ENCODE measurements at places on chromosomes 7 and 10.

- no peak for DNase-seq
These were observed 132.7 kb downstream of the ARID5B start for GRCh38 chr10:62034096-62034640.

DNA sequence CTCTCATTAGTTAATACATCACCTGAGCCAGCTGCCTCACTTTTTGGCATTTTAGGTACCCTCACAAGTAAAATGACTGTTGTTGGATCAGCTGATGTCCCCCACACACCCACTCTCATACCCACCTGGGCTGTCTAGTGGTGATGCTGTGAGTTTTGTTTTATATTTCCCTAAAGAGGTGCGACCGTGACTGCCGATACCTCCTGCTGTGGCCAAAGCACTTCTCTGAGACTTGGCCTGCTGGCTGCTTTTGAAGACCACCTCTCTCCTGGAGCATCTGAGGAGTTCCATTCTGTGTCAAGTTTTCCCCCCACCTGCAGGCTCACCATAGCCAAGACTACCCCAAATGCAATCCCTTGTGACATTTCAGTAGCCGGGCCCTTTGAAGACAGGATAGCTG, 6.4 kb upstream of the ACSL5 start:
- no peak for DNase-seq

DNA sequence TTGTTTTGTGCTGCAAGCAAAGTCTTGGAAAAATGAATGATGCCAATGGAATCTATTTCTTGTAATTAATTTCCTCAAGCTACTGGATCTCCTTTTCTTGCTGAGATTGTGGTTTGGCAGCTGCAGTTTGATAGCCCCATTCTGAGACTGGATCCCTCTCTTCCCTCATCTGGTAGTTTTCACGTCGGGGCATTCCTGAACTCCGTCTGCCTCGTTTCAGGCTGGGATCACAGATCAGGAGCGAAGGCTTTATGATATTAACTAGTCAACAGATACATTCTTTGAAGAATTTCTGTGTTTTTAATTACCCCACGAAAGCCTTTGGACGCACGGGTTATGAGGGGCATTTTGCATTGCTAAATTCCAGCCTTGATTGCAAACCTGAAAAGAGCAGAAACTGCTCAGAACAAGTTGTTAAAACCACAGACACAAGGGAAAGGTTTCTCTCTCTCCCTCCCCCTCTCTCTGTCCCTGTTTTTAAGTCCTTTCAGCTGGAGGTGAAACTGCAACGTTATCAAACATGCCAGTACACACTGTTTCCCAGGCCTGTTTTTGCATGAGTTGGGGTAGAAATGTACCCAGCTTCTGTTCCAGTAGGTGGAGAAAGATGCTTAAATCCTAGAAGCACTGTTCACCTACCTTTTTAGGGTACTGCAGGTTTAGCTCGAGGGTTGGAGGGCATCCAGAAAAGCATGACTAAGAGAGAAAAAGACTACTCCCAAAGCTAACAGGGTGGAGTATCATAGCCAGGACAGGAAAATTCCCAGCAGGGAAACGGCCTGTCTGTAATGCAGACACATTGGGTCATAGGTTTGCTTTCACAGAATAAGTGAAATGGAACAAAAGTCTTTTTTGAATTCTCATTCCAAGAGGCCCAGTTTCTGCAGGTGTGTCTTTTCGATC, 124.3 kb downstream of the CUX1 start:
- DNase-seq: no peak

DNA sequence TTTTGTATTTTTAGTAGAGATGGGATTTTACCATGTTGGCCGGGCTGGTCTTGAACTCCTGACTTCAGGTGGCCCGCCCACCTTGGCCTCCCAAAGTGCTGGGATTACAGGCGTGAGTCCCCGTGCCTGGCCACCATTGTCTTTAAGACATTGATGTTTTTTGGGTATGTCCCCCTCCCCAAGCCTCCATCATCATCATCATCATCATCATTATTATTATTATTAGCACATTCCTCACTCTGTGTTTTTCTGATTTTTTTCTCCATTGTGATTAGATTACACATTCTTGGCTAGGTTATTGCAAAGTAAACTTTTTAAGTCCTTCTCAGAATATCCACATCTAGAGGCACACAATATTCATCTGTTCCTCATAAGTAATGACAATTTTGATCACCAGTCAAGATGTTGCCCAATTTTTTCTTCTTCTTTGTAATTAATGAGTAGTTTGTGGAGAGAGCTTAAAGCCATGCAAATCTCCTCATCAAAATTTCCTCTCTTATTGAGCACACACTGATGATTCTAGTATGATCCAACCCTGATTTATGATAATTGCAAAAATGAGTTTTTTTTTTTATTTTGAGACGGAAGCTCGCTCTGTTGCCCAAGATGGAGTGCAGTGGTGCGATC, 47.5 kb downstream of the EPC1 start:
- DNase-seq: no peak

DNA sequence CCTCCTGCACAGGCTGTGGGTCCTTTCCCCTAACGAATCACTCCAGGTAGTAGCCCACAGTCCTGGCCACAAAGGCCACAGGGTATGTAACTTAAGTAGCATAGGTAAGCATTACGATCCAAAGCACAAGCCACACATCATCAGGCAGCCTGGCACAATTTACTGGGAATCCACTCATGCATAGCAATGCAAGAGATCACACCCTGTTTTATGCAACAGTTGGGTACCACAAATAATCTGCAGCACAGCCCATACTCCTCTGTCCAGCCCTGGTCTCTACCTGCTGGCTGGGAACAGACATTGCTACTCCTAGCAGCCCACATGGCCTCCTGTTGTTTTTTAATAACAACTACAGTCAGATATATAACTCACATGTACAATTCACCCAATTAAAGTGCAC, 34.3 kb downstream of the SRPK2 start:
- DNase-seq: no peak

GRCh38 chr10:14705548-14706230, 69.0 kb downstream of the FAM107B start:
- DNase-seq: no peak

- no peak for DNase-seq
These were observed 148.0 kb downstream of the RNF216 start for GRCh38 chr7:5633161-5634106.

DNA sequence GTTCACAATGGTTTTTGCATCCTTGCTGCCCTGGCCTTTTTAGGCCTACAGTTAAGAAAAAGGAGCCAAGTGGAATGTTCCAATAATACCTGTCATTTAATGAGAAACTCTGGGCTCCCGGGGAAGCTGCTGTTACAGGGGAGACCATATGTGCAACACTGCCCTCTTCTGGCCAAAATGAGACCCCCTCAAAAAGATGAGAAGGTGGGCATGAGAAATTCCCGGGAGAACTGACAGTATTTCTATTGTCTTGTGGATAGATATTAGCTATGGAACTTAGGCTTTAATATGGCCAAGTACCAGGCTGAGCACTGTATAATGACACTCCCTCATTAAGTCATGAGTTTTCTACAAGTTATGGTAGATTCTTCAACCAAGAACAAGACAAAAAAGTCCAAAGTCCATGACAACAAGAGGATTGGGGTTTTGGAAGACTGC, 99.4 kb downstream of the CCDC3 start:
- DNase-seq: peak; percentile 17

- DNase-seq: no peak
These were observed 4.6 kb downstream of the BRI3 start for GRCh38 chr7:98286093-98286539.

GRCh38 chr7:43467406-43467805, 115.5 kb upstream of the STK17A start:
- peak; percentile 18 for DNase-seq

All from AG09309 (cell line).